Inflammatory macrophage treated with lipopolysaccharide for 4 hours (primary cell): ENCODE measurements at places on chromosomes 7 and 10.

GRCh38 chr10:112741830-112742402 is 208.1 kb upstream of the TCF7L2 start:
- DNase-seq = no peak

GRCh38 chr10:111474786-111475185 is 398.0 kb downstream of the ADRA2A start:
- no peak for DNase-seq

DNA sequence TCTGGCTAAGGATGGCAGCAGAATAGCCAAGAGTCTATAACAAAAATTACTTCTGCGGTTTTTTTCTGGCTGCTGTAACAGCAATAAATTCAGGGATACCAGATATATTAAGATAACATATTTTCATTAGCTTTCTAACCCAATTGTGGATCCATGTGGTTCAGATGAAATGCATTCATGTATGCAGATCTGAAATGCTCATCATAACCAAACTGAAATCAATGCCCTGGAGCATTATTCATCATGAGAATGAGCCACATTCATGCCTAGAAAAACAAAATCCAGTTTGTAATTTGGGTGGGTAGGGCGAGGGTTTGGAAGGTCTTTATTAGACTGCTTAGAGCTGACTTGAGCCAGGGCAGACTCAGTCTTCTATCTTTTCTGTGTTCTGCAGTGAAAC is 69.8 kb upstream of the SEMA3A start:
- DNase-seq = no peak

- DNase-seq = no peak
Observed at GRCh38 chr10:118362103-118362502, 20.0 kb upstream of the FAM204A start.

GRCh38 chr10:61970182-61971002 is 68.9 kb downstream of the ARID5B start:
- DNase-seq = no peak

DNA sequence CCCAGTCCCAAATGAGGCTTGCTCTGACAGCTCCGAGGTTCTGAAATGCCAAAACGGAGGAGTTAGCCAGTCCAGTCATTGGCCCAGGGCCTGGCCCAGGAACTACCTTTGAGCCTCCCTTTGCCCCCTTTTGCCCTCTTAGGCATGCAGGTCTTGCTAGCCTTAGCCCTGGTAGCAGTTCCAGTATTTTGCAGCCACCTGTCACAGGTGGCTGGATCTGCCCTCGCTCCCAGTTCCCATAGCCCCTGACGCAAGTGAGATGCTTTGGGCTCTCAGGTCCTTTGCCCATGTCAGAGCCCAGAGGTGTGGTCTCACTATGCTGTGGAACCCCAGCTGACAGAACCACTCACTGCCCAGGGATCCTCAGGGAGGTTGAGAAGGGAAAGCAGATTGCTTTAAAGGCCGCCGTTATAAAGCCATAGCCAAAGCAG is 42.0 kb downstream of the GPRIN2 start:
- no peak for DNase-seq

- DNase-seq = no peak
Observed at GRCh38 chr7:608954-609353, 89.3 kb upstream of the PDGFA start.

- no peak for DNase-seq
Observed at GRCh38 chr7:117979954-117980497, 106.8 kb upstream of the CTTNBP2 start.

- DNase-seq = no peak
Observed at GRCh38 chr7:28038175-28038797, 142.3 kb downstream of the JAZF1 start.

- DNase-seq = no peak
Observed at GRCh38 chr10:68562661-68563570, 2.8 kb downstream of the TET1 start.

GRCh38 chr7:84446991-84447480 is 252.4 kb upstream of the SEMA3A start:
- no peak for DNase-seq

GRCh38 chr10:1249142-1249920 is 193.1 kb downstream of the WDR37 start:
- no peak for DNase-seq

- DNase-seq = peak; percentile 93
Observed at GRCh38 chr10:79001082-79001885, 67.5 kb upstream of the ZMIZ1 start.

DNA sequence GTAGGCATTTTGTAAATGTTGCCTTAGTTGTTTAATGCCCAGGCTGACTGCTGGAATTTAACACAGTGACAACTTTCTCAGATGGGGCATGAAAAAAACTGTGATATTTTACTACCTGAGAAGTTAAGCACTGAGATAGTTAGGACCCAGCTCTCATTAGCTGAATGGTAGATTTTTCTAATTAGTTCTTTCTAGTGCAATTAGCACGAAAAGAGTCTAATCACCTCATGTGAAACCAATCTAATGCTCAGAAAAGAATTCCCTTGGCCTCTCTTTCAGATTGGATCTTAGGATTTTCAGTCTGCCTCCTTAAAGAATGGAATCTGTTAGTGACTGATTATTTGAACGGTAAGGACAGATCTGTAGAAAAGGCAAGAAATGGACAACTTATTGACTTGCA is 743.2 kb downstream of the AUTS2 start:
- DNase-seq = no peak

DNA sequence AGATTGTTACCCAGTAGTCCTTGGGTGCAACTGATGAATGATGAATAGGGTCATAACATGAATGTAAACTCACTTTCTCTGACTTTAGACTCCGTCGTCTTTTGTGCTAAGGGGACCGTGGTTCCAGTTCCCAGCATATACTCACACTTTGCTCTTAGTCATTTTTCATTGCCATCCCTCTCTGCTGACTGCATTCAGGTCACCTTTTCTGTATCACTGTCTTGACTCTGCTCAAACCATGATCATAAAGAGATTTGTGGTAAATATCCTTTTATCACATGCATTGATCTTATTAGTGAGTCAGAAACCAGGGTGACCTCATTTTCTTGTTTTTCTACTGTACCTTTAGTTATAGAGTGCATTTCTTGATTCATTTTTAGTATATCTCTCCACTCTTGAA is 141.1 kb upstream of the AGR3 start:
- no peak for DNase-seq

GRCh38 chr7:107090457-107090856 is 46.0 kb downstream of the PRKAR2B start:
- DNase-seq = no peak

DNA sequence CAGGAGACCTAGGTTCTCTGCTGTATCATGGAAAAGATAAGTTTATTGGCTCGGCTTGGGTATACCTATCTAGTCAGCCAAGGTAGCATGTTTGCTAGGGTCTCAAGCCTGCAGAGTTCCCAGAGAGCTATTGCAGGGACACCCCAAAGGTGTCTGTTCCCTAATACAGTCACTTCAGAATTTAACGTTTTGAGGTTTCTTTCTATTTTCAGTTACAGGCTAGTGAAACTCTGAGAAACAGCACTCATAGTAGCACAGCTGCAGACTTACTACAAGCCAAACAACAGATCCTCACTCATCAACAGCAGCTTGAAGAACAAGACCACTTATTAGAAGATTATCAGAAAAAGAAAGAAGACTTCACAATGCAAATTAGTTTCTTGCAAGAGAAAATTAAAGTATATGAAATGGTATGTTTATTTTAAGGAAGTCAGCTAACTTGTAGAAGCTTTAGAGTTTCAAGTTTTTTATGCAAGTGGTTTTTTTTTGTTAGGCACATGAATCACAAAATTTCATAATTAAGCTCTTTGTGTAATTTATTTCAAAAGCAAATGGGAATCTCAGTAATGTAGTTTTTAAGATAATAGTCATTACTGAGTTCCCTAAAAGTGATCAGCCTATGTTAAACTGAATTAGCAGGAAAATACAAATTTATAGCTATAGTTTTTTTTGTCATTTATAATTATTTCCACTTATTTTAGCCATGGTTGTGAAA is 54.9 kb downstream of the AKAP9 start:
- peak; percentile 67 for DNase-seq

DNA sequence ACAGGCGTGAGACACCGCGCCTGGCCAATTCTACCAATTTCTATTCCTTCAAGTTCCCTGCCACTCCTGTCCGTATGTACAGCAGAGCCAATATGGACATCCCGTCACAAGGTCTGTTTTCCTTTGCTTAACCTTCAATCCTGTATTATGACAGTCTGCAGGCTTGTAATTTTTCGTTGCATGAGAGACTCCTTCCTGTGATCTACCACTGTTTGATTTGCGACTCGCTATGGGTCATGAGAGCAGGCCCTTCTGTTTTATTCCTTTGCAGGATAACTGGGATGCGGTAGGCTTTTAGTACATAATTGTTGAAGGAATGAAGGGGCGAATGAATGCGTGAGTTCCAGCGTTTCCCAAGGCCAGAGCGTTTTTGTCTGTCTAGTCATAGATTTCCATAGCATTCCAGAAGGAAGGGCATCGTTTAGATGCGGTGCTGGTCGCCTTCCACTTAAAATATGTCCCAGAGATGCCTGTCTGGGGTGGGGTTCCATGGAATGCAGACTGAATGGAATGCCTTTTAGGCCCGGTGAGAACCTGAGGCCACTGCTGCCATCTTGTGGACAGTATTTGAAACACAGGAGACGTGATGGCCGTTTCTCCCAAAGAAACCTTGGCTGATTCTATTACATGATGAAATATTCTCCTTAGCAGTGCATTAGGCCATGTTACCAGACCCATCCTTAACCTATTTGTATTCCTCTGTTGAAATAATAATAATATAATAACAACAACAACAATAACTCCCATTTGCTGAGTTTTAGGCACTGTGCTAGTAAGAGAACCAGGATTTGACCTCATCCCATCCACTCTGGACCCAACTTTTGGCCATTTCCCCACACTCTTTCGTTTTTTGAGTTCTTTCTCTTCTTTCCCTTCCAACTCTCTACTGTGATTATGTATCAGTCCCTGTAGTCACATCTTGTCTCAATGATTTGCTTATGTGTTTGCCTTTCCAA is 193.2 kb downstream of the MYOF start:
- peak; percentile 69 for DNase-seq

- DNase-seq = no peak
Observed at GRCh38 chr7:96903906-96904305, 101.4 kb upstream of the DLX6 start.

DNA sequence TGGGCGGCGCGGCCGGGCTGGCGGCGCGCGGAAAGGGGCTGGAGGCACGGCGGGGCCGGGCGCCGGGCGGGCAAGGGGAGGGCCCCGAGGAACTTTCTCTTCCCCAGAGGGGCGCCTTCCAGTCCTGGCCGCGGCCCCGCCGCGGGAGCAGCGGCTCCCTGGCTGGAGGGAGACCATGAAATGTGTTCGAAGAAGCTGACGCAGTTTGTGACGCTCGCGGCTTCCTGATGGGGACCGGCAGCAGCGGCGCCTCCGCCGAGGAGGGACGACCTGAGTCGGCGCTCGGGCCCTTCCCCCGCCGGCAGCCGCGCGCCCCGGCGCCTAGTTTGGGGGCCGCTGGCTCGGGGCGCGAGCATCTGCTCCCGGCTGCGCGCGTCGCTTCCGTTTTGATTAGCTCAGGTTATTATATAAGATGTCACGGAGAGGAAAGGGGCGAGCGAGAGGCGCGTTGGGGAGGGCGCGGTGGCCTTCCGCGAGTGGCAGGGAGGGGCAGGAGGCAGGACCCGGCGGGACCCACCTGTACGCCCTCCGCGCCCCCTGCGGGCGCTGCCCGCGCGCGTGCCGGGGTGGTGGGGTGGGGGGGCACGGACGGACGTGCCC is 57.1 kb upstream of the PCGF5 start:
- peak; percentile 67 for DNase-seq

- DNase-seq = no peak
Observed at GRCh38 chr10:69119896-69120295, 4.1 kb upstream of the VPS26A start.

DNA sequence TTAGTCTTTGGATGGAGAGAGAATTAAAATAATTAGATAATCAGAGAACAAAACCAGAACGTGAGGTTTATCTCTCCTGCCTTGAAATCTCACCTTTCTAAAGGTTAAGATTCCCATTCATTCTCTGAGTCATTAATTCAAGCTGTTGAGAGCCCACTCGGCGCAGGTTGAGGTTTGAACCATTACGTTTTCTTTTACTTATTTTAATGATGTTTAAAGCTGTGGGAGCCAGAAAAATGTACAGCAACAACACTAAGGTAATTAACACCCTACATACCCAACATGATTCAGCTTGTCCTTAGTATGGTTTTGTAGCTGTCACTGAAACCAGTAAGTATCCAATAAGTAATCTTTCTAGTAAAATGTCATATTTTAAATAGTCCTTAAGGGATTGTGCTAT is 153.0 kb upstream of the ANK3 start:
- no peak for DNase-seq
